ENCODE measurements at places on chromosomes 7 and 10.

DNA sequence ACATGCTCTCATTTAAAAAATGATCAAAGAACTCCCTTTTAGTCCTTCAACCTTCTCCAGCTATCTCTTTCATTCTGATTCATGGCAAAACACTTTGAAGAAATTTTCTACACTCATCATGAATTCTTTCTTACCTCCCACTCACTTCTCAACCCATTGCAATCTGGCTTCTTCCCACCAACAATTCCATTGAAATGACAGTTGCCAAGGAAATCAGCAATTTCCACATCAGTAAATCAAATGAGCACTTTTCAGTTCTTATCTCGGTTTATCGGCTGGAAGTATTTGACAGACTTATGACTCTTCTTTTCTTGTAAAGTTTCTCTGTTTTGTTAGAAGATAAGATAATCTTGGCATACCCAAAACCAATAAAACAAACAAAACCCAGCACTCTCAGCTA lies 99.1 kb upstream of the CACNA2D1 start:
- DNase-seq = no peak

DNA sequence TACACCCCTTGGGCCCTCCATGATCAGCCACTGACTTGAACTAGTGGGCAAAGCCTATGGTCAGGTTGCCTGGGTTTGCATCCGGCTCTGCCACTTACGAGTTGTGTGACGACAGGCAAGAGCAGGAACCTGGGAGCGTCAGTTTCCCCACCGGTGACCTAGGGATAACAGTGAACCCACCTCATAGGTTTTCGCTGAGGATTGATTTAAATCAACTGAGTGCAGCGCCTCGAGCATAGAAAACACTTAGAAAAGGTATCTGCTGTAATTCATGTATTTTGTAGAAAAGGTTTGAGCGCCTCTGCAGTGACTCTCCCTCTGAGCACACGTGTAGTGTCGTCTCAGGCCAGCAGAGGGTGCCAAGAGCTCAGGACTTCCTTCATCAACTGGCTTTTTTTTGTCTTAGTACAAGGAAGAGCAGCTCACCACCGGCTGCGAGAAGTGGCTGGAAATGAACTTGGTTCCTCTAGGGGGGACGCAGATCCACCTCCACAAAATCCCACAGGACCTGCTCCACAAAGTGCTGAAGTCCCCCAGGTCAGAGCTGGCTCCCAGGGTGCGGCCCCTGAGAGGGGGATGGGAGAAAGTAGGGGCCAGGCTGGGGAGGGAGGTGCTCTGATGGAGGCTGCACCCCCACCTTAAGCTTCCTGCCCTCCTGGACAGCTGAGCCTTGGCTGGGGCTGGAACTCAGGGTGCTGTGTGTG lies 27.7 kb downstream of the BTBD16 start:
- DNase-seq = no peak

- DNase-seq = no peak
These were observed 124.9 kb downstream of the PRKAG2 start for GRCh38 chr7:151752037-151752436.

DNA sequence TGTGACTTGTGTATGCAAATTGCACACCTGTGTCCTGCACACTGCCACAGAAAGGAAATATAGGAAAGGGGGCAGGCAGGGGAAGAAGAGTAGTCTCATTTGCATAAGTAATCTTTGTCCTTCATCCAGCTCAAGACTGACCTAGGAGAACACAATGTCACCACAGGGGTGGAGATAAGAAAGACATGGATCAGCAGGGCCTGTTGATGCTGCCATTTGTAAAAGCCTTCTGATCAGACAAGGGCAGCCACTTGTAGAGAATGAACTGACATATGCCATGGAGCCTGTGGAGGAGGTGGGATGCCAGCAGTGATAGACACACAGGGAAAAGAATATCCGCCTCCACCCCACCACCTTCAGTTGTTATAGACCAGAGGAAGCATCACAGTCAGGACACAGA lies 528.9 kb downstream of the HTR7 start:
- no peak for DNase-seq

DNA sequence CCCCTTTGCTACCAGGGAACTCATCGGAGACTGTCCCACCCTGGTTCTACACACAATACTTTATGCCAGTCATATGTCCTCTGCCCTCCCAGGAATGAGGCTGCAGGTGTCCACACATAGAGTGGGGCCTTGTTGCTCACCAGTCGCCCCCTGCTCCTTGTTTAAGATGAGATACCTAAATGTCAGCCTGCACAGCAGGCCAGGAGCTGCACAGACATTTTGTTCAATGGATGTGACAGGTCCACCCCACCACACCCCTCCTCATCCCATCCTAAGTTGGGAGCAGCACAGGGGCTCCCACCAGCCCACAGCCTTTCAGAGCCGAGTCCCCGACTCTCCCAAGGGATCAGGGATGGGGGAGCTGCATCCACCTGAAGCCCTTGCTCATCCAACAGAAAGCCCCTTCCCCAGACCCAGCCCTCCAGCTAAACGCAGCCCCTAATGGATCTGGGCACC lies 6.2 kb upstream of the GRID1 start:
- DNase-seq = no peak

GRCh38 chr10:74963549-74963948 lies 137.1 kb downstream of the KAT6B start:
- no peak for DNase-seq

DNA sequence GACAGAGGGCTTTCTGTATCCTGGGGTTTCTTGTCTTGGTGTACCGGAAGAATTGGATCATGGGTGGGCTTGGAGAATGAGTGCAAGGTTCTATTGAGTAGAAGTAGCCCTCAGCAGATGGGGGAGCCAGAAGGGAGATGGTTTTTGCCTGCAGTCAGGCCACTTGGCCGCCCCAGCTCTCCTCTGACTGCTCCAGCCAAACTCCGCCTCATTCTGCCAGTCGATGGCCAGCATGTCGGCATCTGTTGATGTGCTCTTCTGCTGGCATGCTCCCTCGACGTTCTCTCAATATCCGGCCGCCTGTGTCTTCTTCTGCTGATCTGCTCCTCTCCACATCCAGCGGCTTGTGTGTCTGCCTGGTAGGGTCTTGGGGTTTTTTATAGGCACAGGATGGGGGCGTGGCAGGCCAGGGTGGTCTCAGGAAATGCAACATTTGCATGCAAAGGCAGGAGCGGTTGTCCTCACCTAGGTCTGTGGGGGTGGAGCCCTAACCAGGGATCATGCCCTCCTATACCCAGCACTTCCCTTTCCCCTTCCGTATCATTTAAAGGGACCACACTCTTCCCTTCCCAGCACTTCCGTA lies 40.2 kb upstream of the TNS3 start:
- no peak for DNase-seq

DNA sequence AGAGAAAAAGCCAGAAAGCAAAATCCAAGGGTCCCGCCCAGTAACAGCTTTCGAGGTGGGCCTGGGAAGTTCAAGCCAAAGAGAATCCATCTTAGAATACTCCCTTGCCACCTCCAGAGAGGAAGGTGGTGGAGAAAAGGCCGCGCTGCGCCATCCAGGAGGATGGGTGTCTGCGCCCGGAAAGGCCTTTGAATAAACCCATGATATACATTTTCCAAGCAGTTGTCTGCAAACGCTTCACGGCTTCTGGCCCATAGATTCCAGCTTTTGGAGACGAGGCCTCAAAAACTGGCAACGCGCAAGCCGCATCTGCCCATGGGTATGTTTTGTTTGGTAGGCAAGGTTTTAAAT lies 17.8 kb downstream of the RGS10 start:
- no peak for DNase-seq

- DNase-seq = no peak
These were observed 13.9 kb downstream of the ORAI2 start for GRCh38 chr7:102447311-102447710.

- no peak for DNase-seq
These were observed 42.2 kb downstream of the ACSM6 start for GRCh38 chr10:95236068-95236903.

GRCh38 chr7:30249316-30249715 lies 35.1 kb upstream of the ZNRF2 start:
- DNase-seq = no peak

DNA sequence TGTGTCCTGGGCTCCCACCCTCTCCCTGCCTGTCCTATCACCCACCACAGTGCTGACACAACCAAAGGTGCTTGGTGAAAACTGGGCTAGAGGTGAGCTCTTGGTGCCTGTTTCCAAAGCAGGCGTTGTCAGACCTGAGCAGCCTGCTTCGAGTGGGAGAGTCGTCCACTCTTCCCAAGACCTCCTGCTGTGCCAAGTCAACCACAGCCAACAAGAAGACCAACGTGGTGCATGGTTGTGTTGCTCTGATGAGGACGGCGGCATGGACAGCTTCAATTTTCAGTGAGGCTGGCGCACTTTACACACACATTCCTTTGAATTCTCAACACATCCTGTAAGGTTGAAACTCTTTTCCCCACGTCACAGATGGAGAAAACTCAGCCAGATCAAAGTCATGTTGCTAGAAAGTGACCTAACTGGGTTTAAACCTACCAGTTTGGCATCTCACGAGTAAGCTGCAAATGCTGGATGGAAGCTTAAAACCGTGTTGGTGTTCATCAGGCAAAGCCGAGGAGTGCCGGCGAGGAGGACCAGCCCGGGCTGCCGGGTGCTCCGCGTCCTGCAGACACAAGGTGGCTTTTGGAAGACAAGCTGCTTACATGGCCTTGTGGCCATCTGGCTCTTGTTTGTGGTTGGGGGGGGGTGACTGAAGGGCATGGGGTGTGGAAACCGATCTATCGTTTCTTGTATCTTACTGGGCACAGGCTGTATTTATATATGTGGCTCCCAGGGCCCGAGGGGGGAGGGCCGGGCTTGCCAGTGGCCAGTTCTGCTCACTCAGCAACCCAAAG lies 39.3 kb downstream of the INSIG1 start:
- no peak for DNase-seq

- peak; percentile 31 for DNase-seq
These were observed 820 bp downstream of the WAC start for GRCh38 chr10:28533571-28534304.

GRCh38 chr10:131444862-131445461 lies 133.4 kb upstream of the TCERG1L start:
- no peak for DNase-seq

DNA sequence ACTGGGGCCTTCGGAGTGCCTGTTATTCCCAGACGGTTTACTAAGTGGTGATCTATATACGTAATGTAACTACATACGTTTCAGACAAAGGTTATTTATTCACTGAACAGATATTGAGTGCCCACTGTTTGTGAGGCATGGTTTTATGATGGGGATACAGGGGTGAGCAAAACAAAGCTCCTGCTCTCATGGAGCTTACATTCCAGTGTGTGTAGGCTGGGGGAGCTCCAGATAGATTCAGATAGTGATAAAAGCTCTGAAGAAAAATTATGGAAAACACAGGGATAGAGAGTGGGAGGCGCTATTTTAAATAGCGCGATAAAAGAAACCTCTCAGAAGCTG lies 466 bp upstream of the DNAJB12 start:
- no peak for DNase-seq
